ENCODE measurements at places on chromosomes 2 and 18.

- DNase-seq: no peak
These were observed 46.8 kb downstream of the RNF138 start for GRCh38 chr18:32138332-32138982.

- DNase-seq: no peak
These were observed 113.8 kb upstream of the KLF7 start for GRCh38 chr2:207279520-207279919.

DNA sequence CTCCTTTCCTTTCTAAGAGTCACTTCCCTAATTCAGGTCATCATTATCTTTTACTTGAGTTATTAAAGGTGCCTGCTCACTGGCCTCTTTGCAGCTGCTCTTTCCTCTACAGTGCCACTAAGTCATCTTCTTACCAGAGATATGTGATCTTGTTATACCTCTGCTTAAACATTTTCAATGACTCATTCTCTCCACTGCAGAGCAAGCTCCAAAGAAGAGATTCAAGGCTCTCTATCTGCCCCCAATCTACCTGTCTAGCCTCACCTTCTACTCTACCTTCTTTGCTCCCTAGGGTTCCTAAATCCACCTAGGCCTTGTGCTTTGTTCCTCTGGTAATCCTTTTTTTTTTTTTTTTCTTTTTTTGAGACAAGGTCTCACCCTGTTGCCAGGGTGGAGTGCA lies 3.1 kb downstream of the ARHGEF33 start:
- DNase-seq: no peak

DNA sequence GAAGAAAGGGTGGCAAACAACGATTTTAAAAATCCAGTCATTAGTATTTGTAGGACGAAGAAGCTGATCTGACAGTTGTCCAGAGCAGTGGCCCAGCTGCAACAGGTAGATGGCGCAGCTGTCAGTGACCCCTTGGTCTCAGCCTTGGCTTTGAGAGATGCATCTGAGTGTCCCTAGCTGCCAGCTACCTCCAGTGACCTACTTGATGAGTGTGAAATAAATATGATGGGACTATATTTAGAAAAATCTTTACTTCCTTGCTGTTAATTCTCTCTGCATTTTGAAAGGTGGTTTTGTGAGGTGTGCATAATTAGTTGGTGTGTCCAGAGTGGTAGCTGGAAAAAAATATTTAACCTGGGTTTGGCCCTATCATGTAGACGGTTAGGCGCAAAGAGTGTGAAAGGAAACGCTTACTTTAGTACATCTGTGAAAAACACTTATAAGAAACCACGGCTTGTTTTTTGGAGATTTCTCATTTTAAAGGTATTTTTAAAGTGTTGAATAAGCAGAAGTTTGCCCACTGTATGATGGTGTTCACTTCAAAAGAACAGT lies 963 bp downstream of the INPP1 start:
- no peak for DNase-seq

GRCh38 chr18:49020129-49020528 lies 69.4 kb upstream of the SMAD7 start:
- DNase-seq: no peak

- DNase-seq: peak; percentile 19
These were observed 33.3 kb downstream of the TMEM37 start for GRCh38 chr2:119464981-119465380.

DNA sequence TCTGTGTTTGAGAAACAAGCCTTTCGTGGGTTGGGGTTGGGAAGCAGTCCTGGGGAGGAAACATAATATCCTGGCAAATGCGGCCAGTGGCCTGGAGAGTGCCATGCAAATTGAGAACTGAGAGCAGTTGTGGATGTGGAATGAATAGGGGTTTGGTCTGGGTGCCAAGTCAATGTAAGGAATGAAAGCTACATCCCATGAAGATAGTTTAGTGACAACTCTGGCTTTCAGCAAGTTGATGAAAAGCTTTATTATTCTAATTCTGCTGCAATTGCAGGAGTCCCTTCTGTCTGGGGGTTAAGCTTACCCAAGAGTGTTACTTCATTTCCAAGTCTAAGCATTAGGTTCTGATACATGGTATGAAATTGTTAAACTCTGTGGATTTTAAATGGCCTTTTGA lies 771.6 kb downstream of the DPP10 start:
- DNase-seq: no peak

DNA sequence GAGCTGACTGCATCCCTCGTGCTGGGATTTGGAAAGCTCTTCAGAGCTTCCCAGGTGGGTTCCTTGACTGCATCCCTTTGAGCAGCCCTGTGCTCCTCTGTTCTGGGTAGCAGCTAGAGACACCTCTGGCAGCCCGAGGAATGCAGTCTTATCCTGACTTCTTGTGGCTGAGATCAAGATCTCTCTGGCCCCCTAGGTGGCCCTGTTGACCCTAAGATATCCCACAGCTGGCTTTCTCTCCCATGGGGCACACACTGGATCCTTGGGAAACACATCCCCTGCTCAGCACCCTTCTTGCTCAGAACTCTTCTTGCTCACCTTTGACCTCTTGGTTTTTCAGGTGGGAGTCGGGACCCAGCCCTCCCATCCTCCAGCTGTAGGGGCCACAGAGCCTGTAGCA lies 237.2 kb downstream of the TSN start:
- DNase-seq: no peak

DNA sequence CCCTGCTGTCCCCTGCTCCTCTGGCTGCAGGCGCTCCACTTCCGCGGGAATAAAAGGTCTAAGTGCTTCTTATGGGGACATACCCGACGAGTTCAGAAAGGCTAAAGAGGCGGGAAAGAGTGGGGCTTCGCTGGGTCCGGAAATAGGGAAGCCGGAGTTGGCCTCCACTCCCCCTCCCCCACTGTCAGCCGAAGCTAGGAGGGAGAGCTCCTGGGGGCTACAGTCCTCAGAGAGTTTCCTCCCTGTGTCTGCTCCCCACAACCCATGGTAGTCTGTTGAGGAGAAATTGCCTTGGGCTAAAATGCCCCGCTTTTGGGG lies 7.2 kb downstream of the GAD1 start:
- no peak for DNase-seq

- DNase-seq: peak; percentile 40
These were observed 72.5 kb upstream of the CYP1B1 start for GRCh38 chr2:38148501-38148900.

GRCh38 chr2:128577141-128577930 lies 258.7 kb upstream of the HS6ST1 start:
- DNase-seq: no peak

DNA sequence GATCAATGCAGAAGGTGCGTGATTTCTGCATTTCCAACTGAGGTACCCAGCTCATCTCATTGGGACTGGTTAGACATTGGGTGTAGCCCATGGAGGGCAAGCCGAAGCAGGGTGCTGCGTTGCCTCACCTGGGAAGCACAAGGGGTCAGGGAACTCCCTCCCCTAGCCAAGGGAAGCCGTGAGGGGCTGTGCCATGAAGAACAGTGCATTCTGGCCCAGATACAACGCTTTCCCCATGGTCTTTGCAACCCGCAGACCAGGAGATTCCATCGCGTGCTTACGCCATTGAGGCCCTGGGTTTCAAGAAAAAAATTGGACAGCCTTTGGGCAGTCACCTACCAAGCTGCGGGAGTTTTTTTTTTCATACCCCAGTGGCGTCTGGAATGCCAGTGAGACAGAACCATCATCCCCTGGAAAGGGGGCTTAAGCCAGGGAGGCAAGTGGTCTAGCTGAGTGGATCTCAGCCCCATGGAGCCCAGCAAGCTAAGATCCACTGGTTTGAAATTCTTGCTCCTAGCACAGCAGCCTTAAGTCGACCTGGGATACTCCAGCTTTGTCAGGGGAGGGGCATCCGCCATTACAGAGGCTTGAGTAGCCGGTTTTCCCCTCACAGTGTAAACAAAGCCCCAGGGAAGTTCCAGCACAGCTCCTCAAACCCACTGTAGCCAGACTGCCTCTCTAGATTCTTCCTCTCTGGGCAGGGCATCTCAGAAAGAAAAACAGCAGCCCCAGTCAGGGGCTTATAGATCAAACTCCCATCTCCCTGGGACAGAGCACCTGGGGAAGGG lies 21.7 kb downstream of the TFPI start:
- no peak for DNase-seq

GRCh38 chr2:182077023-182077422 lies 91.4 kb downstream of the PPP1R1C start:
- DNase-seq: no peak

GRCh38 chr2:198236338-198236737 lies 431.9 kb downstream of the PLCL1 start:
- DNase-seq: no peak

DNA sequence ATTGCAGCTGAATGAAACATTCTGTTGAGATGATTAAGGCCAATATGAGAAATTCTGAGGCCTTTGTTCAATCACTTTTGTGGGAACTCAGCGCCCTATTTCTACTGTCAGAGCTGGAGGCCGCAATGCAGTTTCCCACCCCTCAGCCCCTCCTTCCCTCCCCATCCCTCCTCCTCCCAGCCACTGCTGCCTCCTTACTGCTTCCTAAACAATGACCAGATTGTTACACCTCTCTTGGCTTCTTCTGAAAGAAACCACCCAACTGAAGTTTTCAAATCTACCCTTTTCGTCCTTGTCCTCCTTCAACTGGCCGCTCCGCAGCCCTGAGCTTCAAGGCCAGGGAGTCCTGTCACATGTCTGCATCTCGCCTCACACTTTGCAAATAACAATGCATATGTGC lies 36.7 kb upstream of the MAPK4 start:
- no peak for DNase-seq

DNA sequence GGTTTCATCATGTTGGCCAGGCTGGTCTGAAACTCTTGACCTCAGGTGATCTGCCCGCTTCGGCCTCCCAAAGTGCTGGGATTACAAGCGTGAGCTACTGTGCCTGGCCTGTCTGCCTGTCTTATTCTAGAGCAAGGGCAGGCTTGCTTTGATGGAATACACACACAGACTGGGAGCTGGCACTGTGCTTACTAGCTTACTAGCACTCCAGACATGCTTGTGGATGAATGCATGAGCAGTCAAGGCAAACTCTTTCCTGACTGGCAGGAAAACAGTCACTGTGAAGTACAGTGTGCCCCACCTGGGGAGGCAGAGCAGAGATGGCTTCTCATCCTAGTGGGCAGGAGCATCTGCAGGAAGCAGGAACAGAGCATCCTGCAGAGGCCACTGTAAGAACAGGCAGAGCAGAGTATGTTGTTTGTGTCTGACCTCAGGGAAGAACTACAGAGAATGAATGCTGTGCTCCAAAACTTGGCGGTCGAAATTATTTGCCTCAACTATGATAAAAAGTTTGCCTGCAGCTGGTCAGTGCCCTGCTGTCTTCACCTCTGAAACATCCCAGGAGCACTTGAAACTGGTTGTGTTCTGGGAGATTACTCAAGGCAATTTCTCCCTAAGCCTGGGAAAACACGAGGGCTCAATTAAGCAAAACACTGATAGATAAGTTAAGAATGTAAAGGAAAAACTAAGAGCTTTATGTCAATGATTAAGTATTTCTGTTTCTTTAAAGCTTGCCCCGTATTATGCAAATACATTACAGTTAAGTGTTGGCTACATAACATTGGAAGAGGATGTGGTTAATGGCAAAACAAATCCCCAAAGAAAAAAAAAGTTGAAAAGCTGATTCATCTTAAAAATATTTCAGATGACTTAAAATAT lies 102.4 kb downstream of the VAPA start:
- peak; percentile 78 for DNase-seq

DNA sequence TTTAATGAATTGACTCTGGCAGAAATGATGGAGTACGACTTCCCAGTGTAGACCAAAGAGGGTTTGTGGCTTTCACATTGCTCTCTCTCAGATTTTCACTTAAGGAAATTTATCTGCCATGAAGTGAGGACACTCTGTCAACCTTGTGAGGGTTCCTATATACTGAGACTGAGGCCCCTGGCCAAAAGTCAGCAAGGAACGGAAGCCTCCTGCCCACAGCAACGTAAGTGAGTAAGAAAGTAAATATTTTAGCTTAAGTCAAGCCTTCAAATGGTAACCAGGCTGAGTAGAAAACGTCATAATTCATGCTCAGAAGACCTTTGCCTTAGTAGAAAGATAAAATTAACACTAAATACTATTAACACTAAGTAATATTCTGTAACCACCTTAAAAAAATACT lies 1080.5 kb upstream of the ACVR2A start:
- no peak for DNase-seq

- DNase-seq: no peak
These were observed 28.0 kb upstream of the EFEMP1 start for GRCh38 chr2:55951533-55951932.

DNA sequence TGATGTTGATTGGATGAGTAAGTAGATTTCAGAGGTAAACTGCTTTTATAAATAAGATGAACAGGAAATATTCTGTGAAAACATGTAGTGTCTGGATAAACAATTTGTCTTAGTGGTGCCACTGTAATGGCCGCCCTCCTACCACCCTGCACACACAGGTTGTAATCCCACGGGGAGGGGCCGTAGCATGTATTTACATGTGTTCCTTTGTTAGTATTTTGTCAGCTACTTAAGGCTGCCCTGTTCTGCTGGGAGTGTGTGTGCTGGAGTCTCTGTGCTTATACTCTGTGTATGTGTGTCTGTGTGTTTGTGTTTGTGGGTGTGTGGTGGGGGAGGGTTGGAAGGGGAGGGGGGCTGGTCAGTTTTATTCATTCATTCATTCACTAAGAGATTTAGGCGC lies 5.1 kb downstream of the TSHZ1 start:
- DNase-seq: no peak

GRCh38 chr2:17899871-17900270 lies 21.4 kb downstream of the KCNS3 start:
- DNase-seq: no peak

DNA sequence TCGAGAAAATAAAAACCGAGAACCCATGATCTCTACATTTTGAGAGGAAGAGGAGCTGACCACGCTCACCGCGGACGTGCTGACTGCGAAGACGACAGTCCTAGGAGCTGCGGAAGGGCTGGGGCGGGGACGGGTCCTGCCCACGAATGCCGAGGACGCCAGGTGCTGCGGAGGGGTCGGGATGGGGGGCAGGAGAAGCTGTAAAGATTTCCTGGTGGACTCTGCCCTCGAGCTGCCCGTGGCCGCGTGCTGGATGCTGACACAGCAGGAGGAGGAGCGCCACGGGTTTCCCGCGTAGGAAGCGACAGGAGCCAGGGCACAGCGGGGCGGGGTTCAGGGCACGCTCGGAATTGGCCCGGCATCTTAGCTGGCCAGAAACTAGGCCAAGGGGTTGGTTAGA lies 22.2 kb downstream of the ZSCAN30 start:
- no peak for DNase-seq

DNA sequence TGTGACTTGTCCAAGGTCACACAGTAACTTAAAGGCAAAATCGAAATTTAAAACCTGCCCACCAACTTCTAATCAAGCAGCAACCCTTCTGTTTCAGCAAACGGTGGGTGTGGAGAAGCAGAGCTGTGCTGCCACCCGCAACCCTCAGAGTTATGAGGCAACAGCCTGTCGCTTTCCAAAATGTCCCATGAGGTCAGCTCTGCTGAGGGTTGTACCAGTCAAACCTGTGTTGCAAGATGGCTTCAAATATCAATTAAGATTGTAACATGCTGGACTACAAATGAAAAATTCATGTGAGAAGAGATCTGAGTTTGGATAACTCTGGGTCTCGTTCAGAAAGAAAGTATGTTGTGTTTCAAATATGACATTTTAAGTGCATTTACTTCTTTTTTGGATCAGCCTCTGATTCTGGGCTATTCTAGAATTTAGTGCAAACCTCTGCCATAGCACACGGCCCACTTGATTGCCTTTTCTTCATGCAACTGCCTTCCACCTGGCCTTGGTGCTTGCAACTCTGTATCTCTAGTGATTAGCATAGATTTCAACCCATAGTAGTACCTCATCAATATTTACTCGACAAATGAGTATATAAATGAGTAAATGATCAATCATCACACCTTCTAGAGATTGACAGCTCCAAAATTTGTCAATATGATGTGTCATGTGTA lies 69.3 kb downstream of the TIMM21 start:
- no peak for DNase-seq

- DNase-seq: no peak
These were observed 75.6 kb upstream of the UXS1 start for GRCh38 chr2:106269591-106270291.

- DNase-seq: no peak
These were observed 36.0 kb upstream of the NCK2 start for GRCh38 chr2:105708697-105709096.
